ENCODE measurements at places on chromosomes 13 and 19.

DNA sequence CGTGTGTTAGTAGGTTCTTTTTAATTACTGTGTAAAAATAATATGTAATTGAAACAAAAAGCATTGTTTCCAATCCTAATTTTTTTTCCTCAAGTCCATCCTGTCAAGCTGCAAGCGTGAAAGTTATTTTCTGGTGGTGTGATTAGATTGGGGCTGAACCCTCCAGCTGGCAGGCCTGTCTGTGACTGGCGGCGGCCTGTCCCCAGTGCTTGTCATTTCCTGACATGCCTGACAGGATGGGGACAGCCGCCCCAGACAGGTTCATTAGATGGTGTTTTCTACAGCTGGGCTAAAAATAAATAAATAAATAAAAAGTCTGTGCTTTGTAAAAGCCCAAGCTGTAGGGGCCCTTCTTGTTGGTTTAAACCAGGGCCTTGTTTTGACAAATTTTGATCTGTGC, 53.7 kb upstream of the MAB21L1 start:
- no peak for DNase-seq

DNA sequence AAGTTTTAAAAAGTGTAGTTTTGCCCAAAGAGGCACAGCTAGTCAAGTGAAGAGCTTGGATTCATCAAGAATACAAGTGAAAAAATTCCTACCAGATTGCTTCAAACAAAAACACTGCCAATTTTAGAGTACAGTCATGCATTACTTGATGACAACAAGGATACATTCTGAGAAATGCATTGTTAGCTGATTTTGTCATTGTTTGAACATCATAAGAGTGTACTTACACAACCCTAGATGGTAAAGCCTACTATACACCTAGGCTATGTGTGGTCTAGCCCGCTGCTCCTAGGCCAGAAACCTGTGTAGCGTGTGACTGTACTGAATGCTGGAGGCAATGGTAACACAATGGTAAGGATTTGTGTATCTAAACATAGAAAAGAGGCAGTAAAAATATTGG, 41.1 kb downstream of the TMTC4 start:
- DNase-seq, result no peak

DNA sequence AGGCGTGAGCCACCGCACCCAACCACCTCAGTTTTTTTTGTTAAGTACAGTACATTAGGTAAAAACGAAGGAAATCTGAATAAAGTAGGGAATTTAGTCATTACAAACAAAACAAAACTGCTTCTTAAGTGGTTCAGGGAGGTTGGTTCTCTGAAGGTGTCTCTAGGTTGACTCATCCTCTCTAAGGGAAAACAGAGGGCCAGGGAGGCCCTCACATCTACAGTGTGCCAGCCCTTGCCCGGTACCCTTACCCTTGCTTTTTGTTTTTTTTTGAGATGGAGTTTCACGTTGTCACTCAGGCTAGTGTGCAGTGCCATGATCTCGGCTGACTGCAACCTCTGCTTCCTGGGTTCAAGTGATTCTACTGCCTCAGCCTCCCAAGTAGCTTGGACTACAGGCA, 17.2 kb upstream of the JUND start:
- no peak for DNase-seq

DNA sequence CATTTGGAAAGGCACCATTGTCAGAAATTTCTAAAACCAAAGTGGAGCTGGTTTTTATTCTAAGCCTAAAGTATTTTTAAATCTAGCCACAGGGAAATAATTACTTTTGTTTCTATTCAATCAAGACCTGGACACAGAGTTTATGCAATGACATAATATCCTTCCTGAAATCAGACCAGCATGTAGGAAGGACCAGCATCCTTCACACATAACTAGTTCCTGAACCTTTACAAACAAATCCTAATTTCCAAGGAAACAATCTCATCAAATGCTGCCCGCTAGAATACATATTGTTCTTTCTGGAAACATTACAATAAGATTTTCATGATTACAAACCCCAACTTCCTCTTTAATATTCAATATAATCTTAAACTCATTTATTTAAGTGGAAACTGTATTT, 1.5 kb downstream of the STARD13 start:
- no peak for DNase-seq

DNA sequence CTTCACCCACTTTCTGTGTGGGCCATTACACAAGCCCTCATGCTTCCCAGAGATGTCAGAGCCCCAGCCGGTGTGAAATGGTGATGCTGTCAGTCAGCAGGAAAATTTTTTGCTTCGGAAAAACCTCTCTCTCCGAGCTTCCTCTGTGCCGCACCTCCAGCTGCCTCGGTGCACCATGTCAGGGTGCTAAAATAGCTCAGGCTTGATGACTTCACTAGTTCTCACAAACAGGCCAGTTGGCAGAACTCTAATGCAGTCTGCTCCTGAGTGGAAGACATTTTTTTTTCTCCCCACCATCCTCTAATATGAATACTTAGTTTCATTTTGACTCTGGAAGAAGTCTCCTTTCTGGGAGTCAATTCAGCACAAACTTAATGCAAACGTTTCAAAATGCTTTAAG, 71.3 kb downstream of the KLF12 start:
- DNase-seq, result peak; percentile 13

GRCh38 chr19:7953060-7953459, 9.6 kb upstream of the TIMM44 start:
- DNase-seq, result no peak

- DNase-seq, result no peak
These were observed 7.5 kb downstream of the COX6B1 start for GRCh38 chr19:35655600-35655999.

DNA sequence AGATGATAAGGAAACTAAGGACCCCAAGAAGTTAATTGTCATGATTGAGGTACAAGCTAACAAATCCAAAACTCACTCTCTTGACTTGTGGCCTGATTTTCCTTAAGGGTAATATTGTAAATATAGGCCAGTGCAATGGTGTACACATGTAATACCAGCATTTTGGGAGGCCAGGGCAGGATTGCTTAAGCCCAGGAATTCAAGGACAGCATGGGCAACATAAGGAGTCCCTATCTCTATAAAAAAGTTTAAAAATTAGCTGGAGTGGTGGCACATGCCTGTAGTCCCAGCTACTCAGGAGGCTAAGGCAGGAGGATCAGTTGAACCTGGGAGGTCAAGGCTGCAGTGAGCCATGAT, 28.7 kb upstream of the GARRE1 start:
- DNase-seq, result no peak

DNA sequence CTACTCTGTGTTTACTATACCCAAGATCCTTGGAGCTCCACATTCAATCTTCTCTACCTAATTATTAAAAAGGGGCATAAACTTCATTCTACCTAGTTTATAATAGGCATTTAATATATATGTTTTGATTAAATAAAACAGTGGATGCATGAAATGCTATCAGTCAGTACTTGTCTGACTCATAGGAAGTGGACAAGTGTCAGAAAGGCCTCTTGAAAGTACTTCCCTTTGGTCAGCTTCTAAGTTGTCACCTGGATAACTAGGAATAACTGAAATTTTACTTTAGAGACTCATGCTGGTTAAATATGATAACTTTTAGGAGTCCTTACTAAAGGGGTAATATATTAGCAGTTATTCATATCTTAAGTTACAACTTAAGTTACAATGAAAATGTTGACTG, 329.8 kb downstream of the KLF5 start:
- DNase-seq, result no peak

DNA sequence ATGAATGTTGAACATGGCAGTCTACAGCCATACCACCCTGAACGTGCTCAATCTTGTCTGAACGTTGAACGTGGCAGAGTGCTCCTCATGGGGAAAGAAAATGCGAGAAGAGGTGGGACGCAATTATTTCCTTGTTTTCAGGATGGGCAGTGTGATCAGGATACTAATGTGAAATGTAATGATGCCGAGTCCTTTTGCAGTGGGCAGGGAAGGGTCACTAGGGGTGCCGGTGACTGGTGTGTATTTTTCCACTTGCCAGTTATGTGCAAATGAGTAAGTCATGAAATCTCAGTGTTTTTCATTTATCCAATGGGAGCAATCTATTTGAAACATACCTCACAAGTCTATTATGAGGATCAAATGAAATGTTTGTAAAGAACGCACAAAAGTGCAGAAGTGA, 84.8 kb downstream of the LNX2 start:
- no peak for DNase-seq

- DNase-seq, result no peak
These were observed 36.7 kb downstream of the MPHOSPH8 start for GRCh38 chr13:19670147-19670546.

DNA sequence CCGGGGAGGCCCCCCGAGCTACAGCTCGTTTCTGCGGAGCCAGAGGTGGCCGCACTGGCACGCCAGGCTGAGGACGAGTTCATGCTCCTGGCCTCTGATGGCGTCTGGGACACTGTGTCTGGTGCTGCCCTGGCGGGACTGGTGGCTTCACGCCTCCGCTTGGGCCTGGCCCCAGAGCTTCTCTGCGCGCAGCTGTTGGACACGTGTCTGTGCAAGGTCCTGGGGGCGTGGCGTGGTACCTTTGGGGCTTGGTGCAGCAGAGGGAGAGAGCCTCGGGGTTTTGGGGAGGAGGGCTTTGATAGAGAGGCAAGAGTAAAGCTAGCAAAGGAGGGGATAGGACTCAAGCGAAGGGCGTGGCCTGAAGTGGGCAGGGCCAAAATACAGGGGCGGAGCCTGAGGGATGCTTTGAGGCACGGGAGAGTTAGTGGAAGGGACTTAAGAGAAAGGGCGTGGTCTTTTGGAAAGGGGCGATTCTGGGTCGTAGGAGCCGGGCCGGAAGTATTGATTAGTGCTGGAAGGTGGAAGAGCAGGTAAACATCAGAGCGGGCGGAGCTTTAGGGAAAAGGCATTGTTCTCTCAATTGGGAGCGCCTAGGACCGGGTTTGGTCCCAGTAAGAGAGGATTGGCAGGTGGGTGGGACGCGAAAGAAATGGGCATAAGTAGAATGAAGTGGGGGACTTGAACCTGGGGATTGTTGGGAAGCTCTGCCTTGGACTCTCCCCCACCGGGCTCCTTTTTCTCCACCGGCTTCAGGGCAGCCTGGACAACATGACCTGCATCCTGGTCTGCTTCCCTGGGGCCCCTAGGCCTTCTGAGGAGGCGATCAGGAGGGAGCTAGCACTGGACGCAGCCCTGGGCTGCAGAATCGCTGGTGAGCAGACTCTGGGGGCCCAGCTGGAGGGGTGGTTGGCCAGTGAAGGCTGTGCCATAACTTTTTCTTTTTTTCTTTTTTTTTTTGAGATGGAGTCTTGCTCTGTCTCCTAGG, 1.2 kb downstream of the PPM1N start:
- peak; percentile 60 for DNase-seq

- no peak for DNase-seq
These were observed 2701.3 kb downstream of the PCDH9 start for GRCh38 chr13:64528838-64529237.

DNA sequence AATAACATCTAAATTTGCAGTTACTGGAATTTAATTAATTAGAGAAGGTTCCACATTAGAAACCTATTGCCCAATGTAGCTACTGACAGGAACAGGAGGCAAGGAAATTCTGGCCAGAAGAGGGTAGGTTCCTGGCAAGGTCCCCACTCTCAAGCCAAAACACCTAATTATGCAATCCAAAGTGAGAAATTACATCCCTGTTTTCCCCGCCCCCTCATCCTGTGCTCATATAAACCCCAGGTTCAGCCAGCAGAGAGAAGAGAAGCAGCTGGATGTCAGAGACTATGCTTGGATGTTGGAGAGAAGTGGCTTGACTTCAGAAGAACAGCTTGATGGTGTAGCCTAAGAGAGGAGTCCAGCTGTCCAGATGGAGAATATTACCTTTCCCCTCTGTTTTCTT, 951.3 kb upstream of the PRR20A start:
- no peak for DNase-seq

DNA sequence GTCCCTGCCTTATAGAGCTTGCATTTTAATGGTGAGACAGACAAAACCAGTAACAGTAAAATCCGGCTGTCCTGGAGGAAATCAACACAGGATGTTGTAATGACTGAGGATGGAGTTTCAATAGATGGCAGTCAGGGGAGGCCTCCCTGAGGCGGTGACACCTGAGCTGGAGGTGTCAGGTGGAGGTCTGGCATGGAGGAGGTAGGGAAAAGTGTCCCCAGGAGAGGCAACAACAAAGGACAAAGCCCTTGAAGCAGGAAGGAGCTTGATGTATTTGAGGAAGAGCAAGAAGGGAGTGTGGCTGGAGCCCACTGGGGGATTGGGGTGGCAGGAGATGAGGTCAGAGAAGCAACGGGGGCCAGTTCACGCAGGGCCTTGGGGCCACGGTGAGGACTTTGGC, 7.8 kb downstream of the GRIN2D start:
- DNase-seq, result no peak

GRCh38 chr19:10339380-10339960, at the start of gene ICAM3:
Gene ICAM3 (minus strand): TSS chr19:10339624. CDS start chr19:10339614, 10 bp downstream.
- peak; percentile 69 for DNase-seq

- no peak for DNase-seq
These were observed 471.4 kb upstream of the SLC10A2 start for GRCh38 chr13:103537616-103538015.

GRCh38 chr19:58492265-58492664, 16.1 kb downstream of the ZNF446 start:
- no peak for DNase-seq

DNA sequence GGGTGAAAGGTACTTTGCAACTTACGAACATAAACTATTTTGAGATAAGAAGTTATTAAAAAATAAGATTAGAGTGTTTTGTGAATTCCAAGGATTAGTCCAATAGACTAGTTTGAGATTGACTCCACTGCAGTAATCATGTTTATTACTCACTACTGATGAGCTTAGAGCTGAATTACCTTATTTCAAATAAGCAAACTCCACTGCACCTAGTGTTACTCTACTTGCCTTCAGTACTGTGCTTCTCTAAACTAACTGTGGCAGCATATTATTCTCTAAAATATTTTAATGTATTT, 111.7 kb downstream of the MIPEP start:
- DNase-seq, result no peak

DNA sequence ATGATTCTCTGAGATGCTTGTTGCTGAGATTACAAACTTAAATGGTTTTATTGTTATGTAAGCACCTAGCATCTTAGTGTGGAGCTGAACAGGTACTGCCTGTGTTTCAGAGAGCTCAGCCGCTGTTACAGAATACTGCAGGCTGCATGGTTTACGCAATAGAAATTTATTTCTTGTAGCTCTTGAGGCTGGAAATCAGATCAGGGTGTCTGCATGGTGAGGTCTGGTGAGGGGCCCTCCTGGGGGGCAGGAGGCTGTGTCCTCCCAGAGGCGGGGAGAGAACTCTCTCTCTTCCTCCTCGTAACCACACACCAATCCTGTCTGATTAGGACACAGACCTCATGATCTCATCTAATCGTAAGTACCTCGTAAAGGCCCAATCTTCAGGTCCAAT, 13.1 kb downstream of the ATP11A start:
- DNase-seq, result no peak

- no peak for DNase-seq
These were observed 46.8 kb upstream of the CYP2A7 start for GRCh38 chr19:40928850-40929249.

- DNase-seq, result no peak
These were observed 39.6 kb upstream of the CYP4F8 start for GRCh38 chr19:15575406-15575805.

GRCh38 chr13:92590503-92590908, 636.1 kb upstream of the GPC6 start:
- DNase-seq, result no peak

GRCh38 chr13:59337070-59337469, 826.7 kb downstream of the DIAPH3 start:
- DNase-seq, result no peak

All from CD4-positive, alpha-beta T cell treated with Interleukin-6 at 100 ng/mL for 8 hours (primary cell).